Activated CD4-positive, alpha-beta T cell treated with anti-CD3 and anti-CD28 coated beads, Interleukin-2, amount 10 ng/mL, durations not matched to agents 7 days and 5 days (primary cell): ENCODE measurements at places on chromosomes 1 and 21. TPM values are rescaled to one million over a fixed set of nuclear protein-coding genes. Genes with fewer than 3 reads are reported as not detected.

The KIF1B gene
- total RNA-seq, result 15.6 TPM

The BGLAP gene
- total RNA-seq, result 1.3 TPM

The PDE9A gene
- 6.1 TPM for total RNA-seq

The CR1L gene
- total RNA-seq, result not detected

The GPR37L1 gene
- not detected for total RNA-seq

The CD1D gene
- not detected for total RNA-seq

The CCDC185 gene
- total RNA-seq, result not detected

The ADAMTSL4 gene
- 0.15 TPM for total RNA-seq

The NR5A2 gene
- total RNA-seq, result not detected

The SPRR2B gene
- total RNA-seq, result not detected

The TMEM9 gene
- 17.2 TPM for total RNA-seq

The RRP1B gene
- total RNA-seq, result 48.1 TPM

The LAX1 gene
- total RNA-seq, result 20.5 TPM

The BCAS2 gene
- 39.7 TPM for total RNA-seq

The CLDN19 gene
- not detected for total RNA-seq

The TINAGL1 gene
- total RNA-seq, result not detected

The PRELP gene
- total RNA-seq, result not detected

The TMEM234 gene
- 13.2 TPM for total RNA-seq

The LAD1 gene
- total RNA-seq, result not detected

The CTSS gene
- total RNA-seq, result 117 TPM

The ERG gene
- total RNA-seq, result not detected

The BRDT gene
- not detected for total RNA-seq

The ERICH3 gene
- not detected for total RNA-seq

The MEF2D gene
- total RNA-seq, result 39.4 TPM

The AGBL4 gene
- total RNA-seq, result not detected

The AUNIP gene
- 6.7 TPM for total RNA-seq

The JAM2 gene
- 0.23 TPM for total RNA-seq

The DMAP1 gene
- total RNA-seq, result 45.8 TPM

The S100A3 gene
- not detected for total RNA-seq

The OPTC gene
- total RNA-seq, result not detected

The RNF207 gene
- 4.0 TPM for total RNA-seq

The FMO4 gene
- 1.0 TPM for total RNA-seq

The OR10R2 gene
- not detected for total RNA-seq

The PLA2G2F gene
- total RNA-seq, result not detected

The LMOD1 gene
- total RNA-seq, result not detected

The AGO1 gene
- 22.3 TPM for total RNA-seq

The GLMN gene
- 18.2 TPM for total RNA-seq

The KPRP gene
- total RNA-seq, result not detected

The GNL2 gene
- total RNA-seq, result 51.4 TPM

The RASSF5 gene
- total RNA-seq, result 185 TPM

The REN gene
- not detected for total RNA-seq

The C1QC gene
- total RNA-seq, result not detected
